Muscle of leg (tissue), 16 donors: ENCODE measurements at places on chromosomes 1 and 21.

DNA sequence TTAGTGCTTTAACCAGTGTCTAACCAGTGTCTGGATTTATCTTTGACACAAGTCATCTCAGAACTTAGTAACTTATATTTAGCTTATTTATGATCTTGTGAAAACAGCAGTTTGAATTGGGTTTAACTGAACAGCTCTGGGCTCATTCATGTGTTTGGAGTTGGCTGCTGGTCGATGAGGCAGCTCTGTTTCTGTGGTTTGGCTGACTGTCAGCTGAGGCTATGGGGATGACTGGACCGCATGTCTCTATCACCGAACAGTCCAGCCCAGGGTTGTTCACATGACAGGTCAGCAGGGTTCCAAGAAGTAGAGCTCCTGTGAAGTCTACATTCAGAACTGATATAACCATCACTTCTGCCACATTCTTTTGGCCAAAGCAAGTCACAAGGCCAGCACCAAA is 29.1 kb upstream of the C21orf91 start:
- DNase-seq, result peak; percentile 27

DNA sequence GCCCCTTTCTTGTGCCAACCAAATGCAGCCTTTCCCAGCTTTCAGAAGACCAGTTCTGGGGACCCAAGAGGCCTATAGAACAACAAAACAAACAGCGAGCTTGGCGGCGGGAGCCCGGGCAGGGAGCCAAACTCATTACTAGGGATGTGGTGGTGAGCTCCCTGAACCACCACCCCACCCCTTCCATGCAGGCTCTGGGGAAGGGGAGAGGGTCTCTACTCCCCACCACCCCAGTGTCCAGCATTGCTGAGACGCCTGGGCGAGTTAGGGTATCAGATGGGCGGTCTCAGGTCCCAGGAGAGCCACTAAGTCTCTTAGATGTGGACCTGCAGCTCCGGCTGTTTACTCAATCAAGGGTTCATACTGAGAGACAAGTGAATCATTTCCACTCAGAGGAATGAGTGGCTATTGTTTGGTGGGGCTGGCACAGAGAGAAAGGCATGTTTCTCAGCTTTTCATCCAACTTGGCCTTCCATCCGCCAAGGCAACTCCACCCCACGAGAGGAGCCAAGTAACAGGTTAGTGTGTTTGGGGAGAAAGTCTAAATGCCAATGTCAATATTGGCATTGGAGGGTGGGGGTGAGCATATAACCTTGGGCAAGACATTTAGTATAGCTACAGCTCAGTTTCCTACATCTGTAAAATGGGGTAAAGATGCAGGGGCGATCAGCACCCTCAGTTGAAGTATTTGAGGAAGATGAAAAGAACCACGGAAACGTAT is 40.9 kb downstream of the PLXNA2 start:
- peak; percentile 55 for DNase-seq

GRCh38 chr1:229808272-229808671 is 182.2 kb downstream of the URB2 start:
- no peak for DNase-seq

DNA sequence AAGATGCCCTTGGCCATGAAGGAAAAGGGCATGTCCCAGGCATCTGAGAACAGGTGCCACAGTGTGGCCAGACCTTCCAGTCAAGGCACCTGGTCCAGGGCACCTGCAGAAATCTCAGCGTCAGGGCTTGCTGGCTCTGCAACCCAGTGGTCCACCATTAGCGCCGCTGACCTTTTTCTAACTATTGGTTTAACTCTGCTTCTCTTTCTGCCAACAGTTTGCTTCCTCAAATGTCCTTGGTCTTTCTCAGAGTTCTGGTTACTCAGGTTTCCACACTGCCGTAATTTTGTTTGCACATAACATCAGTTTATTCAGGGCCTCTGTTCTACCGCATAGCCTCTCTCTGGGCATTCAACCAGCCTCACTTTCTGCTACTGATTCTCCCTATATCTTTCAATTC is 16.5 kb upstream of the FYB2 start:
- DNase-seq, result no peak

GRCh38 chr1:108209456-108210108 is 9.4 kb upstream of the SLC25A24 start:
- no peak for DNase-seq

GRCh38 chr1:231903586-231904081 is 277.0 kb downstream of the DISC1 start:
- no peak for DNase-seq

DNA sequence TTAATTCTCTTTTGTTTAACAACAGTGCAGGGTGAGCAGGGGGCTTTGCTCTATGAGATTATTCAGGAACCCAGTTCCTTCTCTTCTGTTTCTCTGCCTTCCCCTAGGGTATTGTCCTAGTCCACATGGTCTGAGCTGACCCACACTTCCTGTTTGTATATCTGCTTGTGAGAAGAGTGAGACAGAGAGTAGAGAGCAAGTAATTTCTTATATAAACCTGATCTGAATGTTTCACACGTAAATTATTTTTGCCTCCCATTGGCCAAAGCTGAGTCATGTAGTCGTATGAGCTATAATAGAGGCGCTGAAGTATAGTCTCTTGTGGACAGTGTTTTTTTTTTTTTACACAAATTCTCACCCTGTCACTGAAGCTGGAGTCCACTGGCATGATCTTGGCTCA is 134.2 kb upstream of the SERTAD4 start:
- DNase-seq, result no peak
